Activated T-helper 17 cell treated with anti-CD3 and anti-CD28 coated beads, Interleukin-2, amount 50 U/mL, for 72 hours (primary cell): ENCODE measurements at places on chromosomes 16 and 17. TPM values are rescaled to one million over a fixed set of nuclear protein-coding genes. Genes with fewer than 3 reads are reported as not detected.

The CDT1 gene
- 141 TPM for total RNA-seq

- peaks cover 28% of the 10 kb centered on the region for H3K36me3 ChIP-seq
- H3K4me1 ChIP-seq = peaks cover 3% of the 10 kb centered on the region
- no peak overlapping the region for H3K27ac ChIP-seq
- ATAC-seq = no peak
- no peak overlapping the region for H3K4me3 ChIP-seq
Observed at GRCh38 chr17:3803308-3803640, 2.3 kb upstream of the ITGAE start.

DNA sequence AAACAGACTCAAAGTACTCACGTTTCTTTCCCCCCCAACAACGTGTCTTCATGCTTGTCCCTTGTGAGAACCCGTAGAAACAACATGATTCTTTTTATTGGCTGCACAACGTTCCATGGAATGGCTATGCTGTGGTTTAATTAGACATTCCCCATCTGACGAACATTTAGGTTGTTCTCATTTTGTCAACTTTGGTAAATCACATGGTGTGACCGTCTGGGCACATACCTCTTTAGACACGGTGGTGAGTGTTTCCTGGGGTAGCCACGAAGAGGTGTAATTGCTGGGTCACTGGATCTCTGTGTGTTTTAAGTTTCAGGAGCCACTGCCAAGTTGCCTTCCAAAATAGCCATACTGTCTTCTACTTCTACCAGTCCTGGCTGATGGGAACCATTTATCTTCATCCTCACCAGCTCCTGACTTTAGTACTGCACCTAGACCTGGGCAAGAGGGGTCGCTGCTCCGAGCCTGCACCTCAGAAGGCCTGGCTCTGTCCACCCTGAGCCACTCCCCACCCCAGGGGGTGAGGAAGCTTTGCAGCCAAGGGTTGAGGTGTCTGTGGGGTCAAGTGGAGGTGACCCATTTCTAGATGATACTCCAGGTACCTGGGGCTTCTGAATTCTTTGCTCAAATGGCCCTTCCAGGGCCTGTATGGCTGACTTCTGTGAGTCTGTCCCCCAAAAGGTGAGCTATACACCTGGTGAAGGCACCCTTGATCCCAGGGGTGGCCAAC is 84.7 kb downstream of the IRX5 start:
- H3K27ac ChIP-seq = no peak overlapping the region
- H3K4me3 ChIP-seq = no peak overlapping the region
- ATAC-seq = no peak
- peaks cover 18% of the 10 kb centered on the region for H3K27me3 ChIP-seq

DNA sequence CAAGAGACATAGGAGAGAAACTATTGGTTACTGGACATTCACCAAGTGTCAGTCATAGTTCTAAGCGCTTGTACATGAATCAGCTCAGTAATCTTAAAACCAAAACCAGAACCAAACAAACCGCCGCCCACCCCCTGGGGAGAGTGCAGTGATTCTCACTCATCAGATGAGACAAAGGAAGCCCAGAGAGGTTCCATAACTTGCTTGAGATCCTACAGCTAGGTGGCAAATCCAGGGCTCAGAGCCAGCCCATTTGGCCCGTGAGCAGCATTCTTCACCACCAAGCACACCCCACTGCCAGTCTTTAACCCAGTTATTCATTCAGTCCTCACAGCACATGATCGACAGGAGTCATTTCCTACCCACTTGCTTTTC is 37.2 kb upstream of the RGS9 start:
- H3K4me1 ChIP-seq = peaks cover 21% of the 10 kb centered on the region
- peak overlapping the region; percentile 85 for H3K4me3 ChIP-seq
- peak overlapping the region; percentile 90 for H3K27ac ChIP-seq

DNA sequence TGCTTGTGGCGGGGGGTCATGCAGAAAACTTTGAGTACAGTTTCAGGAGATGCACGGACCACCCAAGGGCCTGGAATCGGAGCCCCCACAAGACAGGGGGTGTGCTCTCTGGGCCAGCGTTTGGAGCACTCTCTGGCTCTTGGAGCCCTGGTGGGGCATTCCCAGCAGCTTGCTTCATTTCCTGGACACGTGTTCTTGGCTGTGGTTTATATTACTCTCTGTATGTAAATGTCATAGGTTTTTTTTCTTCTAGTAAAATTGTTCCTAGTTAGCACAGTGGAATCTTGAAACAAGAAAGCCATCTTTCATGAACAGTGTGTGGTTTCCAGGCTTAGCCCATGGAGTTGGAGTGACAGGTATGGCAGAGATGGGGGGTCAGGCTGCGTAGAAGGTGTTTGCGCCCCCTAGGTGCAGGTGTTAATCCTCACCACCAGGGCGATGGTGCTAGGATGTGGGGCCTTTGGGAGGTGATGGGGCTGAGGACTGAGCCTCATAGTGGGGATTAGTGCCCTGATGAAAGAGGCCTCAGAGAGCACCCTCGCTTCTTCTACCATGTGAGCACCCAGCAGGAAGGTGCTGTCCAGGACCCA is 79.8 kb downstream of the JPH3 start:
- H3K4me3 ChIP-seq = no peak overlapping the region
- ATAC-seq = peak; percentile 69
- no peaks in the 10 kb centered on the region for H3K27me3 ChIP-seq

DNA sequence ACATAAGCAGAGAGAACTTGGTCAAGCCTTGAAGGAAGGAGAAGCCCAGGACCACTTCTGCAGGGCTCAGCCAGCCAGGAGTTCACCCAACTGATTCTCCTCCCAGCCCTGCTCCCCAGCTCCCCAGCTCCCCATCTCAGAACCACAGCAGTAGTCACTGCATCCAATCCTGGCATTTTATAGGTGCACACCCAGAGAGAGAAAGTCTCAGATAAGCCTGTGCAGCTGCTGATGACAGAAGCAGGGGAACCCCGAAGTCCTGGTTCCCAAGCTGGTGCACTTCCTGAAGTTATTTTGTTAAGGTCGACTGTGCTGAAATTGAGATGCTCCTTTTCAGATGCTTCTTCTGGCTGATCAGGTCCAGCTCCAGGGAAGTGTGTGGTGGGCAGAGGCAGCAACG is 6.6 kb downstream of the RNF112 start:
- peak; percentile 28 for ATAC-seq
- H3K4me3 ChIP-seq = peak overlapping the region; percentile 25
- H3K27ac ChIP-seq = peak overlapping the region; percentile 31
- peaks cover 14% of the 10 kb centered on the region for H3K4me1 ChIP-seq
- no peaks in the 10 kb centered on the region for H3K27me3 ChIP-seq
